Stimulated activated CD4-positive, alpha-beta T cell treated with anti-CD3 and anti-CD28 coated beads, TNF-alpha, amount 100 ng/mL, for 1 hour (primary cell): ENCODE measurements at places on chromosomes 3 and 15.

GRCh38 chr15:73870700-73871408 is 2.5 kb upstream of the TBC1D21 start:
- DNase-seq: no peak

- DNase-seq: no peak
Measured at GRCh38 chr3:61194892-61195538, 56.2 kb downstream of the FHIT start.

- DNase-seq: no peak
Measured at GRCh38 chr3:141830508-141830907, 45.9 kb upstream of the ATP1B3 start.

DNA sequence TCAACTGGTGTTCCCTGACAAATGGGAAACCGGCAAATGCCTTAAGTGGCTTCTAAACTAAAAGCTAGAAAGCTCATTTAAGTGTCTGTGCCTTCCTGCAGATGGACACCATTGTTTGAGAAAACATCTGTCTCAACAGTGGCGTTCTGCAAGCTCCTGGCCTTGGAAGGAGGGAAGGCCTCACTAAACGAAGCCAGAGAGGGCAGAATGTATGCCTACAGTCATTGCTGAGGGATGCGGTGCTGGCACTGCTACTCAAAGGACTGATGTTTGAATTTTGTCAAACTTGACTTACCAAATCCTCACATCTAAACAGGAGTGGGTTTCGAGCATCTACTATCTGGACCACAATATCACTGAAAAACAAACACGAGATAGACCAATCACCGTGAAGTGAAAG is 12.2 kb downstream of the LSG1 start:
- no peak for DNase-seq

GRCh38 chr3:128488991-128489673 is 3.9 kb downstream of the GATA2 start:
- DNase-seq: no peak

DNA sequence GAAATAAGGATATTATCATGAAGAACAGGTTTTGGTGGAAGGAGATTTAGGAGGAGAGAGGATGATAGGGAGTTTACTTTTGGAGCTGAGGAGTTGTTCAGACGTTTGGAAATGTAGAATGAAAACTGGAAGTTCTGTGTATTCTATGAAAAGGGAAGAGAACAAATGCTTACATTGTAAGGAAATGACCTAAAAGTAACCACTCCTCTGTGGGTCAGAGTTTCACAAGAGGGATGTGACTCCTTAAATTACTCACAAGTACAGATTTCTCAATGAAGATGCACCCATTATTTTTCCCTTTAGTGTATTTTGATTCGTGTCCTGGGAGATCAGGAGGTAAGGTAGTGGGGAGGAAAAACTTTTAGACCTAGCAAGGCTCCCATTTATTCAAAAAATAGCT is 4.0 kb downstream of the RNF13 start:
- DNase-seq: no peak

- no peak for DNase-seq
Measured at GRCh38 chr3:37041546-37042195, 48.4 kb downstream of the MLH1 start.
